SK-N-DZ (cell line): ENCODE measurements at places on chromosomes 6 and 20.
A peak's percentile ranks its signal among the peaks of the same experiment; 100 is the strongest.

DNA sequence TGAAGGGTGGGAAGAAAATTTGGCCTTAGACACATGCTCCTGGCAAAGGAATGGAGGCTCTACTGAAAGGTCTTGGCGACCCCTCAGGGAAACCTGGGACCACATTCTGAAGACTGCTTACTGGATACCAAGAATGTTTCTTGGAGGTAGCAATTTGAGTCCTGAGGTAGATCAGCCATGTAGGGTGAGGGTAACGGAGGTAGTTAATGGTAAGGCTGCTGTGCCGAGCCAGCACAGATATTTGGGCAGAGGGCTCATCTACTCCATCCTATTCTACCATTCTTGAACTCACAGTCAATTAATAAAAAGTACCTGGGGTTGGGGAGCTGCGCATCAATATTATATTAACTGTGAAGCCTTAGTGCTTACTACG, 401 bp upstream of the PHF3 start:
- no peak for DNase-seq

DNA sequence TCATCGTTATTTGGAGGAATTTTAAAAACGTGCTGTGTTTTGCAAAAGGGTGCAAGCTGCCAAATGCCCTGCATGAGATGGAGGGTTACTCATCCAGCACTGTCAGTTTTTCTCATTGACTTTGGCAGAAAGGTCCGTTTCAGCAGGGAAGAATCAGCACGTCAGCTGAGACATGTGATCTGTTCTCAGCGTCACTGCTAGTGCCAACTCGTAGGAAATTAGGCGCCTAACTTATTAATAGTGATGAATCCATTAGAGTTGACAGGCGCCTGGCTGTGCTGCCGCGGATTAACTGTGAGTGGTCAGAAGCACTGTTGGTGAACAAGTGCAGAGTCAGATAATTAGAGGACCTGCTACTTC, 175.5 kb upstream of the FOXQ1 start:
- no peak for DNase-seq

DNA sequence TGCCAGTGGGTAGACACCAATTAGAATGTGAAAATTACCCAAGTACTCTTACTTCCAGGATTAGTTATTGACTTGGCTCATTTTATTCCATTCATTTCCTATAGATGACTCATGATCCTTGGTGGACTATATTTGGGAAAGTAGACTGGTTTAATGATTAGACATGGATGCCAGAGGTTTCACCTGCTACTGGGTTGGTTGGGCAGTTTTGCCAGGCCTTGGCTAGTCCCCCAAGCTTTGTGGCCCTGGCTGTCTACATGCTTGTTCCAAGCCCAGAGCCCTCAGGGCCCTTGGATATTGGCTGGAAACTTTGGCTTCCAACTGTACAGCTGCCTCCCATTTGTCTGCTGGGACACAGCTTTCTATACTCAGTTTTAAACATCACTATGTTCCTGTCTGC, 104.1 kb downstream of the ZFP64 start:
- DNase-seq = no peak

- DNase-seq = no peak
These were observed 39.7 kb upstream of the TULP1 start for GRCh38 chr6:35552285-35552917.

DNA sequence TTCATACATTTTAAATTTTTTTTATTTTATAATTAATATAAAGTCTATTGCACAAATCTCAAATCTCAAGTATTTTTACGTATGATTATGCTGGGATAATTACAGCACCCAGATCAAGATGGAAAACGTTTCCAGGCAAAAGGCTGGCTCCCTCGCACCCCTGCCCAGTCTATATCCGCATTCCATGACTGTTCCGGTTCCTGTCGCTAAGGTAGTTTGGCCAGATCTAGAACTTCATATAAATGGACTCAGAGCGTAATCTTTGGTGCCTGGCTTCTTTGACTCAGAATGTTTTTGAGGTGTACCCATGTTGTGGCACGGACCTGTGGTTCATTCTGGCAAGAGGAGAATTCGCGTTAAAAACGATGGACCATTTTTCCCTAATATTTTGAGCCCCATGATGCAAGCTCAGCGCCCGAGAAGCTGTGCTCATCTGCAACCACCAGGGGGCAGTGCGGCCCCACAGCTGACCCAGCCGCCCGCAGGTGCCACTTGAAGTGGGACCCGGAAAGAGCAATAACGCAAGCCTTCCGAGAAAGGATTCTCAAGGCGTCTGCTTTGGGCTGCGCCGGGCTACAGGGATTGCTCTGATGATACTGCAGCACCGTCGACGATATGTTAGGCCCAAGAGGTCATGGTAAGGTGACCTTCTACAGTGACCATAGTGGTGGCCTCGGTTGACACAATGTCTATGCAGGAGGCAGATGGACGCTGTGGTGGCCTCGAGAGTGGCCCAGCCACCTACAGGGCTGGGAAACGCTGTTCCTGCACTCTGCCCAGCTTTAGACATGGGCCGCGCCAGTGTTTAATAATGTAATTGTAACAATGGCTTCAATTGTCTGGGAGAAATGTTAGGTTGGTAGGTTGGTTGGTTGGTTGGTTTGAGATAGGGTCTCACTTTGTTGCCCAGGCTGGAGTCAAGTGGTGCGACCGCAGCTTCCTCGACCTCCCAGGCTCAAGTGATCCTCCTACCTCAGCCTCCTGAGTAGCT, 160.1 kb downstream of the ZMYND8 start:
- peak; percentile 73 for DNase-seq

DNA sequence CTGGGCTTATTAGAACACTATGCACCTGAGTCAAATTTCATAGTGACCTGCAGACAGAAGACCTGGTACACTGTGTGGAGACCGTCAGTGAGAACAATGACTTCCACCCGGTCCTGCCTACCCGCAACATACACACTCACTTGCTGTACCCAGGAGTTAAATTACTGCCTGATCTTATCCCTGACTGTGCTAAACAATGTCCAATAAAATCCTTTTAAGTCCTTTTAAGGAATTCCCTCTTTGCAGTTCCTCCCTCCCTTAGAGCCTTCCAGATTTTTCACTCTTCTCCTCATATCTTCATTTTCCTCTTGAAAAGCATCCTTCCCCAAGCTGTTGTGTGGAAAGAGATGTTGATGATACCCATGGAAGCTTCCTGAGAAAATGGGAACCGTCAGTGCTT, 3.4 kb upstream of the KCNG1 start:
- DNase-seq = no peak

DNA sequence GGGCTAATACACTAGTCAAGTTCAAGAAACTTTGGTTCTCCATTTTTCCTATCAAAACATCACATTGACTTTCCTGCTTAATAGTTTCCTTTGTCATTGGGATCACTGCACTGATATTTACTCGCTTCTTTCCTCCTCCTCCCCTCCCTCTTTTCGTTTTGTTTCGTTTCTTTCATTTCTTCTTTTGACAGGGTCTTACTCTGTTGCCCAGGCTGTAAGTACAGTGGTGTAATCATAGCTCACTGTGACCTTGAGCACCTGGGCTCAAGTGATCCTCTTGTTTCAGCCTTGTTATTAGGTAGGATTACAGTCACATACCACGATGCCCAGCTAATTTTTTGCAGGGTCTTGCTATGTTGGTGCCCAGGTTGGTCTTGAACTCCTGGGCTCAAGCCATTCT, 12.3 kb downstream of the PAQR8 start:
- no peak for DNase-seq

DNA sequence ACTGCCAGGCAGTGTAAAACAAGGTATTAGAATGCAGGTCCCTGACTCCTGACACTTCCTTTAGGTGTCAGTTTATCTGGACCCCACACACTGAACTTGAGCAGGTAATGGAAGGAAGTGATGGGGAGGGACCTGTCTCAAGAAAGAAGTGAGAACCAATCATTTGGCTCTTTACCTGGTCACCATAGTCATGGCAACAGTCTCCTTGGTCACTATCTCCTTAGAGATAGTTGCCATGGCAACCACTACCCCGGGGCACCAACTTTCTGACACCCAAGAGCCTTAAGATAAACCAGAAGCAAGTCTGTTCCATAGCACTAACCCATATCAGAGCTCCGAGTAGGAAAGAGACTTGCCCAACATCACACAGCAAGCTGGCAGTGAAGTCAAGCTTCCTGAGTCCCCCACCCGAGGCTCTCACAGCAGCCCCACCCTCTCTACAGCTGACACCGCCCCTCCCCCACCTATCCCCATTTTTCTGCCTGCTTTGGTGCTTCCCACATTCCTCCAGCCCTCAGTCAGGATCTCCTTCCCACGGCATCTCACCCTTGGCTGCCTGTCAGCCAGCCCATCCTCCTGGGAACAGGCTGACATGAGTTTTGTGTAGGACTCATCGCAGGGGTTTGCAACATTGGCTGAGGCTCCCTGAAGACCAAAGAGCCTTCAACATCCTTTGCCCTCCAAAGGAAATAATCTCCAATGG, 16.3 kb upstream of the HM13 start:
- DNase-seq = peak; percentile 69

GRCh38 chr6:3336066-3336786, 77.5 kb downstream of the PSMG4 start:
- DNase-seq = no peak

DNA sequence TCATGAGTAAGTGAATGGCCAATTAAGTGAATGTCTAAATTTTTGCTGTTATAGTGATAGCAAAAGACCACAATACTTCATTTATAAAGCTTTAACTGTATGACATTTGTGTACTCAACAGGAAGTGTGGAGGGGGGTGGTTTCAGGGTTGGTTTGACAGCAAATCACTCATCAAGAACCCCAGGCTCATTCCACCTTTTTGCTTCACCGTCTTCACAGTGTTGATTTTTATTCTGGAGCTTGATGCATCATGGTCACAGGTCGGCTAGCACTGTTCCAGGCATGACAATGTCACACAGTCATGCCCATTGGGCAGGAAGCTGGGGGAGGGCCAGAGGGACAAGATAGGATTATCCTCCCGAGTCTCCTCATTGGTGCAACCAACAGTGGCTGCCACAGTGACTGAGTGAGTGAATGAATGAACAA, 75.0 kb downstream of the MDGA1 start:
- DNase-seq = no peak

DNA sequence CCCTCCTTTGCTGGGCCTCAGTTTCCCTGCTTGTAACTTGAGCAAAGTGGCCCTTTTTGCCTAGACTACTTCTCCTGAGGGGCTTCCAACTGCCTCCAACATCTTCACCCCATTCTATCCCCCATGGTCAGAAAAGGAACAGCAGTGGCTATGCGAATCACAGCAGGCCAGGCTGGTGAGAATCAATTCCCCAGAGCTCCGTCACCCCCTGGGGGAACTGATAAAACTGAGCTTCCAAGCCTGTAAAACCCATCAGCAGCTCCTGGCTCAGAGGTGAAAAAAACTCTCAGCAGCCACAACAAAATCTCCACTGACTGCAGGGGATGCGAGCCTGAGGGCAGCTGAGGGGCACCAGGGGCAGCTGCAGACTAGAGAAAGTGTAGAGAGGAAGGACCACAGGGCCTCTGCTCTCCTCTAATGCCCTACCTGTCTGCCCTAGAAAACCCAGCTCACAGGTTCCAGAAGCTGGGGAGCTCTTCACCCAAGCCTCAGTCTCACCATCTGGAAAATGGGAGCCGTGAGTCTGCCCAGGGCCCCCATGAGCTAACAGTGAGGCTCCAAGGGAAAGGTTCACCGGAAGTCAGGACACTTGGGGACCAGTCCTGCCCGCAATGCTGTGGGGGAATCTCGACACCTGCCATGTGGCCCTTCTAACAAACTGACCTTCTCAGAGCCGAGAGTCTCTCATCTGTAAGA, 120.6 kb downstream of the GRM4 start:
- no peak for DNase-seq

DNA sequence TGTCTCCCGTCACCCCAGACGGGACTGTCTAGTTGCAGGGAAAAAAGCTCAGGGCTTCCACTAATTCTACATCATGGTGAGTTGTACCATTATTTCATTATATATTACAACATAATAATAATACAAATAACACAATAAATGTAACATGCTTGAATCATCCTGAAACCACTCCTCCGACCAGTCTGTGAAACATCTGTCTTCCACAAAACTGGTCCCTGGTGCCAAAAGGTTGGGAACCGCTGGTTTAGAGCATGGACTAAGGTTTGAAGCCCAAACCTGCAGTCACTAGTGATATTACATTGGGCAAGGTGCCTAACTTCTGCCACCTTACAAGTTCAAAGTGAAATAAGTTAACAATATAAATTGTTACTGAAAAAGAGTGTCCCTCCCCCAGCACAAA, 175.7 kb downstream of the PDE10A start:
- peak; percentile 10 for DNase-seq

DNA sequence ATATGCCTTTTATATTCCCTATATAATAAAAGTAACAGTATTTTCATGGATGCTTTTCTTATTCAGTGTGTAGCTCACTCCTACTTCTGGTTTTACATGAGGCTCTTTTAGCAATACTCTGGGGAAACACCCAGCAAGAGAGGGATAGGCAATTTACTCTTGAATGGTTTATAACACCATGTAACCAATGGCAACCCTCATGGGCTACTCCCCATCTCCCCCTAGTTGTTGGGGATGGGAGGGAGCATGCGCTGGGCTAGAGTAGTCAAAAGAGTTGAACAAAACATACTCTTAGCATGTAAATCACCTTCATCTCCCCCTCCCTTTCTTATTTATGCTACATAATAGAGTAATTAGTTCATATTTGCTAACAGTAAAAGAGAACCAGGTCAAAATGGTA, 140.1 kb upstream of the LRFN2 start:
- peak; percentile 18 for DNase-seq

- DNase-seq = no peak
These were observed 35.7 kb downstream of the TXLNB start for GRCh38 chr6:139256087-139256486.

DNA sequence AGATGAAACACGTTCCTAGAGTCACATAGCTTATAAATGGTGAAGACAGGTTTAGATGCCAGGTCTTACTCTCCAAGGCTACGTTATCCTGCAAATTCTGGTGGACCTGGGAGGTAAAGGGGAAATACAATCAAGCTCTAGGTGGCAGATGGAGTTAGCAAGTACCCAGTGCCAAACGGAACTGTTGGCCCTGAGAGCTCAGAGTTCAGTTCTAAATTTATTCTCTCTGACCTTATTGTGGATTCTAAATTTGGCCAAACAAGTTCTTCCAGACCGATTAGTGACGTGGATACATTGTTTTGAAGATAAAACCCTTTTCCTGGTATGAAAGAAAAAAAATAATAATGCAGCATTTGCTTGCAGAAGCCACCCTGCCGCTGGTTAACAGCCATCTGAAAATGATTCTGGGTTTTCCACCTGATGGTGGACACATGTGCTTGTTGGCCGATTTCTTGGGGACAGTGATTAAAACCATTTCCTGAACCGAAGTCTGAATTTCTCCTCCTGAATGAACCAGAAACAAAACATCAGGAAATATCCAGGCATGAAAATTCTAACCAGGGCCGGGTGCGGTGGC, 32.5 kb downstream of the RIPOR3 start:
- DNase-seq = no peak

GRCh38 chr6:151275566-151275965, 35.8 kb downstream of the AKAP12 start:
- DNase-seq = no peak

DNA sequence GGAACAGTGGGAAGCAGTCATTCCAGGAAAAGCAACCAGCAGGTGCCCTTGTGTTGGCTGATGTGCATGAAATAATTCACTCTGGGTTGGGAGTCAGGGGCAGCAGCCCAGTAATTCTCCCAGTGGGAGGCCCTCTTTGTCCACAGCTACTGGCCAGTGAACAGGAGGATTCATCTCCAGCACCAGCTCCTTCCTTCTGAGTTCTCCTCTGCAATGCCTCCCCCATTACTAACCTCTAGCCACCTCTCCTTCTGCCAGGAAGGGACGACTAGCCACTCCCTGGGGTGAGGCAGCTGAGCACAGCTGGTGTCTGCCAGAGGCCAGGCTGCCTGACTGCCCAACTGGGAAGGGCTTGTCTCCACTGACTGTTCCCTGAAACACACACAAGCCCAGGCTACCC, 12.5 kb upstream of the R3HDML start:
- no peak for DNase-seq

GRCh38 chr6:9527679-9528286, 887.1 kb downstream of the TFAP2A start:
- no peak for DNase-seq
